ENCODE measurements at places on chromosomes 4 and X. TPM values are rescaled to one million over a fixed set of nuclear protein-coding genes. Genes with fewer than 3 reads are reported as not detected.

The FRMPD4 gene
- 0.15 TPM for total RNA-seq

- no peak for DNase-seq
- no peaks in the 10 kb centered on the region for H3K36me3 ChIP-seq
- peak overlapping the region; percentile 6 for H3K4me3 ChIP-seq
- peaks cover 18% of the 10 kb centered on the region for H3K4me1 ChIP-seq
Measured at GRCh38 chrX:154804261-154804956, 876 bp downstream of the MPP1 start.

GRCh38 chr4:137608085-137608484 is 75.8 kb upstream of the PCDH18 start:
- DNase-seq: no peak
- no peaks in the 10 kb centered on the region for H3K36me3 ChIP-seq
- H3K27me3 ChIP-seq: no peaks in the 10 kb centered on the region
- H3K27ac ChIP-seq: no peak overlapping the region
- no peaks in the 10 kb centered on the region for H3K4me1 ChIP-seq

The CYLC1 gene
- total RNA-seq: not detected

GRCh38 chrX:317424-318067 is 1.1 kb downstream of the GTPBP6 start:
- H3K4me3 ChIP-seq: peak overlapping the region; percentile 83
- DNase-seq: no peak
- H3K27me3 ChIP-seq: no peaks in the 10 kb centered on the region
- peak overlapping the region; percentile 94 for H3K27ac ChIP-seq
- H3K36me3 ChIP-seq: no peaks in the 10 kb centered on the region

The IGFBP7 gene
- total RNA-seq: 324 TPM

The PRRG3 gene
- 0.14 TPM for total RNA-seq

The STPG2 gene
- 0.41 TPM for total RNA-seq

The GRSF1 gene
- 31.2 TPM for total RNA-seq

The NAP1L3 gene
- total RNA-seq: 1.6 TPM

The OCRL gene
- 9.3 TPM for total RNA-seq

DNA sequence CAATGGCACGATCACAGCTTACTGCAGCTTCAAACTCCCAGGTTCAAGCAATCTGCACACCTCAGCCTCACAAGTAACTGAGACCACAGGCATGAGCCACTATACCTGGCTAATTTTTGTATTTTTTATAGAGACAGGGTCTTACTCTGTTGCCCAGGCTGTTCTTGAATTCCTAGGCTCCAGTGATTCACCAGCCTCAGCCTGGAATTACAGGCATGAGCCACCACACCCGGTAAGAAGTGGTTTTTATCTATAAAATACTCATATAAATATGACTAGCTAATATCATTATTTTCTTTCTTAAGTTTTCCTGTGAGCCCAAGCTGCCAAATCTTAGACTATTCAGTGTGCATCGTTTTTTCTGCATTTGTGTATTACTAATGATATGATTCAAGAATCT is 4.4 kb downstream of the SCFD2 start:
- no peaks in the 10 kb centered on the region for H3K36me3 ChIP-seq
- no peak overlapping the region for H3K27ac ChIP-seq
- H3K27me3 ChIP-seq: no peaks in the 10 kb centered on the region

GRCh38 chr4:90792696-90793095 is 665.5 kb downstream of the CCSER1 start:
- H3K27me3 ChIP-seq: no peaks in the 10 kb centered on the region
- H3K27ac ChIP-seq: no peak overlapping the region
- H3K4me3 ChIP-seq: no peak overlapping the region

DNA sequence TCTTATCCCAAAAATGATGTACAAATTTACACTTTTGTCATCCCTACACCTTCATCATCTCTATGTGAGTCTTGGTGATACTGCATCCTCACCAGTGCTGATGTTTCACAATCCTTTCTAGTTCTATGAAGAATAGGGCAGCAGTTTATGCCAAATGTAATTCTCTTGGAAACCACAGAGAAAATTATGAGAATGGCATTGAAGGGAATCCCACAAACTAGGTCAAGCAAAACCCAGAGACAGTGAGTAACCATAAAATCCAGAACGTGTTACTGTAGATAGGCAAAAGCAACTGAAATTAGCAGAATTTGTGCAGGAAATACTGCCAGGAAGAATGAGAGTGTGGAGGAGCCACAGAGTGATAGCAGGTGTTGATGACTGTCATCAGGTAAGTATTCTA is 24.5 kb downstream of the IL15 start:
- no peaks in the 10 kb centered on the region for H3K36me3 ChIP-seq
- no peaks in the 10 kb centered on the region for H3K27me3 ChIP-seq
- no peak overlapping the region for H3K4me3 ChIP-seq
- no peaks in the 10 kb centered on the region for H3K4me1 ChIP-seq
- DNase-seq: no peak
- H3K27ac ChIP-seq: no peak overlapping the region

- H3K4me1 ChIP-seq: no peaks in the 10 kb centered on the region
- no peak overlapping the region for H3K27ac ChIP-seq
- DNase-seq: no peak
- no peaks in the 10 kb centered on the region for H3K36me3 ChIP-seq
- no peaks in the 10 kb centered on the region for H3K27me3 ChIP-seq
- no peak overlapping the region for H3K4me3 ChIP-seq
Measured at GRCh38 chr4:3041192-3042142, 32.9 kb downstream of the HTT-AS start.

DNA sequence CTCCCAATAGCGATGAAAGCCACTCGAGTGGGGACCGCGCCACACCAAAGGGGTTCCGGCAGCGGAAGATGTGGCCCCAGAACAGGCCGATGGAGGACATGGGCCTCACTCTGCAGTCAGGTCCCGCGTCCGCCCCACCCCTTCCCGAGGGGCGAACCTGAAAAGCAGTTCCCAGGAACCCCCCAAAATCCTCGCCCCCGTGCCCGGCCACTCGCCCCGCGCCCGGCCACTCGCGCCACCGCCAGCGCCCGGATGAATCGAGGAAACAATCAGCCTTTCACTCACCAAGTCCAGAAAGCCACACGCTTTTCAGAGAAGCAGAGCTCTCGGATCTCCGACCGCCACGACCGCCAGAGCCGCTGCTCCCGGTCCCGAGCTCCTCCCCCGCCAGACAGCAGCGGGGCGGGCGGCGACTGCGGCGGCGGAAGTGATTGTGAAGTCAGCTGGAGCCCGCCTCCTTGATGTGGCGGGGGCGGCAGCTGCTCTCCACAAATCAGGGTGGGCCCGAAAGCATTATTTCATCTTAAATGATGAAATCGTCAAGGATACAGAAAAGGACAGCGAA is at the start of gene PJA1:
PJA1 (minus strand) TSS at position 367 of the 565 bp plus-strand sequence. CDS start 2,380 bp downstream, outside the sequence.
- no peaks in the 10 kb centered on the region for H3K36me3 ChIP-seq
- peak; percentile 51 for DNase-seq
- no peak within 1 kb of the TSS for H3K27ac ChIP-seq
- H3K27me3 ChIP-seq: no peaks in the 10 kb centered on the region
- peak within 1 kb of the TSS; percentile 67 for H3K4me3 ChIP-seq
- H3K4me1 ChIP-seq: no peaks in the 10 kb centered on the region

The MAGEA10 gene
- not detected for total RNA-seq

DNA sequence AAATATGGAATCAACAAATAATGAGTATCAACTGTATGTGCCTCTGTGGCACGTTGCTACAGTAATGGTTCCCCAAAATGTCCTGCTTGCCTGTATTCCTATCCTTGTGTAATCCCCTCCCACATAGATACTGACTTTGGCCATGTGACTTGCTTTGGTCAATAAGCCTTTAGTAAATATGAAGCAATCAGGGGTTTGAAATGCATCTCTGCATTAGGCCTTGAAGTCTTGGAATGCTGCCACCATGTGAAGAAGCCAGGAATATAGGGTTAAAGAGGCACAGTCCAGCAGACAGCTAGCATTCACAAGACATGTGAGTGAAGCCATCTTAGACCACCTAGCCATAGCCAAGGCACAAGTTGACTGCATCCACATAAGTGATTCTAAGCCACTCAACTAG is 190.9 kb downstream of the GABRB1 start:
- no peak overlapping the region for H3K4me3 ChIP-seq
- H3K27me3 ChIP-seq: no peaks in the 10 kb centered on the region
- no peaks in the 10 kb centered on the region for H3K36me3 ChIP-seq

DNA sequence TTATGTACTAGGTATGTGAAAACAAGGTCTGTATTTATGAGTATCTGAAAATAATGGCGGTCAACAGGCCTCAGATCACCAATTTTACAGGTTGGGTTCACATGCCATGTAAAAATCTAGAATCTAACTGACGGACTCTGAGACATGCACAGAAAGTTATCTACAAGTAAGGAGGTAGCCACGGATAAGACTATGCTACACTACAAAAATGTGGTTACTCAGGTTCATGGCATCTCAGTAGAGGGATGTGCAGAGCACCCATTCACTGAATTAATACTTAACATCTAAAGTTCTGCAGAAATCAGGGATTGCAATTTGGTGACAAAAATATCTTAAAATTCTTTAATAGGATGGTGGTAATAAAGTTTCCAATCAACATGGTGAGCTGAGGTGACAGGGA is 155.9 kb downstream of the APBB2 start:
- no peak overlapping the region for H3K27ac ChIP-seq
- no peaks in the 10 kb centered on the region for H3K4me1 ChIP-seq
- H3K36me3 ChIP-seq: no peaks in the 10 kb centered on the region
- DNase-seq: no peak
- H3K4me3 ChIP-seq: no peak overlapping the region
- no peaks in the 10 kb centered on the region for H3K27me3 ChIP-seq

DNA sequence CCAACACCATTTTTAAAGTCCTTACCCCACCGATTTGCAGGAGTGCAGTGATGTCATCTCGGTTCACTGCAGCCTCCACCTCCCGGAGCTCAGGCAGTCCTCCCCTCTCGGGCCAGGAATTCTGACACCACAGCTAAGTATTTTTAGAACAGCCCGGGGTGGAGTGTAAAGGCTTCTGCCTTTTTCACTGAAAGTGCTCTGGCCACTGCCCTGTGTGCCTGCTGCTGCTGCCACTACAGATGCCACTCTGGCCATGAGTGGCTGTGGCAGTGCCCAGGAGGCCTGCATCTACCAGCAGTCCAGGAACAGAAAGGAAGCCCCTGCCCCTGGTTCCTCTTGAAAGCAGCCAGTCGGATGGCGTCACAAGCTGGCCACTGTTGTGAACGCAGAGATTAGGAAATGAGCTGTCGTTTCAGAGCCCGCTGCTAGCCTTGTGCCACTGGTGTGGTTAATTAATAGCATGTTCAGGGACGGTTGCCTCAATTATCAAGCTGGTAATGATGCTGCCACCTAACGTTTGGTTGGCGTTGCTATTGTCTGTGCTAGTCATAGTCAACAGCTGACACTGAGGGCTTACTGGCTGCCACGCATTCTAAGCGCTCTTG is 23.6 kb upstream of the TBC1D14 start:
- no peak overlapping the region for H3K4me3 ChIP-seq
- H3K27me3 ChIP-seq: no peaks in the 10 kb centered on the region
- peaks cover 15% of the 10 kb centered on the region for H3K36me3 ChIP-seq
- peak overlapping the region; percentile 76 for H3K27ac ChIP-seq
- DNase-seq: peak; percentile 64
- H3K4me1 ChIP-seq: no peaks in the 10 kb centered on the region

The CRMP1 gene
- 0.69 TPM for total RNA-seq

GRCh38 chr4:48997962-48998361 is 11.9 kb downstream of the CWH43 start:
- no peak for DNase-seq
- H3K27ac ChIP-seq: no peak overlapping the region

DNA sequence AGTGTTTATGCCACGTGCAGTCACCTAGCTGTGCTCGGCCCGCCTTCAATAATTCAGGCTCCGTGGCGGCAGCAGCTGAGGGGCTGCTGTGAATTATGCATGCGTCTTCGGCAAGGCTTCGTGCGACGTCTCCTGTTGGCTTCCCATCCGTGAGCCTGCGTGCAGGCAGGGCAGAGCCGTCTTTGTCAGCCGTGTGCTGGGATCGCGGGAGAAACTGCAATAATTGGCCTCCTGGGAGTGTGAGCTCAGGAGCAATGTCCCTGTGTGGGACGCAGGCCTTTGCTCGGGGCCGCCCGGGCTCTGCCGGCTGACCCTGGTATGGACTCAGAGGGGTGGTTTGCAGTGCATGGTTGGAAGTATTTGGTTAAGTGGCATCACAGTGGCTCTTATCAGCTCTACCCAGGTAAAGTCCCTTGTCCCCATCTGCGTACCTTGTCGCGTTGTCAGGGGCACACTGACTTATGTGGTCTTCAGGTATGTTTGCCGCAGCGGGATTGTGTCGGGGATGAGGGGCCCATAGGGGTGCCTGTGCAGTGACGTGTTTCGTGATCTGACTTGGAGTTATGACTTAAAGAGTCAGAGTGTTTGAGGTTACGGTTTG is 34.5 kb upstream of the HGFAC start:
- H3K36me3 ChIP-seq: no peaks in the 10 kb centered on the region
- H3K27me3 ChIP-seq: no peaks in the 10 kb centered on the region
- no peak for DNase-seq
- no peaks in the 10 kb centered on the region for H3K4me1 ChIP-seq

Data from pancreas (tissue), 10 donors.